ENCODE measurements at places on chromosomes 6 and 20.

GRCh38 chr6:85865420-85866369 is 223.0 kb upstream of the SYNCRIP start:
- no peak for DNase-seq

DNA sequence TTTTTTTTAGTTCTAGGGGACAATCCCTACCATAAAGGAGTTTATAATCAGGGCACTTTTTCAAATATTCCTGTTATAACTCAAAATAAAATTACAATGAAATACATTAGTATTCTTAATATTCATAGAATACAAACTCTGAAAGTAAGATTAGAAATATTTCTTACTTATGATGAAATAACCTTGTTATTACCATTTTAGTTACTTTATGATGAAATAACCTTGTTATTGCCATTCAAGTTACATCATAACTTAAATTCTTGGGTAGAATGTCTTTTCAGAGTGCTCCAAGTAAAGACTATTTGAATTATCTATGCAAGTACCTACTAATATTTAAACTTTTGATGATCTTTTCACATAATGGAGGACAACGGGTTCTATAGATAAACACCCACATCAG is 43.2 kb downstream of the PACRG start:
- no peak for DNase-seq

DNA sequence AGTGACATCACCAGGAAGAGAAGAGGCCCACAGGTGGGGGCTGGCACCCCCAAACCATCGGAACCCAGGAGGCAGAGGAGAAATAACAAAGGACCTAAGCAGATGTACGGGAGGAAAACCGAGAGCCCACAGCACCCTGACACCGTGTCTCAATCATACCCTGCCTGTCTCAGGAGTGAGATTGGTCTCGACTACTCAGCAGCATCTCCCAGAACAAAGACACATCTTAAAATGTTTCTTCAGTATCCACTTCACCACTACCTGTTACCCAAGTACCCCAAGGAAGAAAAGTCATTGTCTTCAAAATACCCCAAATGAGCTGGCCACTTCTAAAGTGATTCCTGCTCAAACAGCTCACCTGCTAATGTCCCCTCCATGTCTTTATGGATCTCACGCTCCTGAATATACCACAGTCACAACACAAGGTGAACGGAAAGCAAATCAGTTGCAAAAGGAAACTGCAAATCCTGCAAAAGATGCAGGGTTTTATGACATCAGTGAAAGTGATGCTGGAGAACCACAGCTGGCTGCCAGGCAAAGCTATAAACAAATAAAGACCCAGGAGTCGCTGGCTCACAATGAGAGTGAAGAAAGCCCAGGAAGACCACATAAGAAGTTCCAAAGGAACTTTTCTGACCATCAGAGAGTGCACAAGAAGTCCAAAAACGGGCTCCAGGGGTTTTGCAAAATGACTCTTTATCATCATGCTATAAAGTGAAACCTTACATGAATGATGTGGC is 44.1 kb downstream of the PREX1 start:
- no peak for DNase-seq

DNA sequence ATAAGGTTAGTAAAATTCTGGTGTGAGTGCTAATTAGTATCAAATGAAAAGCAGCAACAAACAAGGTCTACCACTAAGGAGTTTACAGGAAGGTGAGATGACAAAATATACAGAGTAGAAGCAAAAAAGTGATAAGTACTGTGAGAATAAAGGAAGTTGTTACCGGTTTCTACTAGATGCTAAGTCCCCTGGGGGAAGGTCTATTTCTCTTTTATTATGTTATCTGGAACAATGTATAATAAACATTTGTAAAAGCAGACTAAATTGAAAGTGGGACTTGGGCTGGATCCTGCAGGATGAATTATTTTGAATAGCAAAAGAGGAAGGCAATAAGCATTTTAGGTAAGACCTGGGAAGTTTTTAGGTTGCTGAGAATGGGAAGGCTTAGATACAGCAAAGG is 158.7 kb upstream of the SLC22A16 start:
- DNase-seq: no peak

GRCh38 chr6:143401636-143402370 is 48.7 kb downstream of the ADAT2 start:
- no peak for DNase-seq

Measured in hypothalamus (tissue), 51 donors.